AG04450 (cell line): ENCODE measurements at places on chromosomes 16 and 17.
A peak's percentile ranks its signal among the peaks of the same experiment; 100 is the strongest.

GRCh38 chr17:81354252-81354953 lies 40.9 kb upstream of the BAHCC1 start:
- DNase-seq = no peak

- DNase-seq = no peak
Measured at GRCh38 chr17:22512057-22512456, 819.7 kb downstream of the KCNJ18 start.

DNA sequence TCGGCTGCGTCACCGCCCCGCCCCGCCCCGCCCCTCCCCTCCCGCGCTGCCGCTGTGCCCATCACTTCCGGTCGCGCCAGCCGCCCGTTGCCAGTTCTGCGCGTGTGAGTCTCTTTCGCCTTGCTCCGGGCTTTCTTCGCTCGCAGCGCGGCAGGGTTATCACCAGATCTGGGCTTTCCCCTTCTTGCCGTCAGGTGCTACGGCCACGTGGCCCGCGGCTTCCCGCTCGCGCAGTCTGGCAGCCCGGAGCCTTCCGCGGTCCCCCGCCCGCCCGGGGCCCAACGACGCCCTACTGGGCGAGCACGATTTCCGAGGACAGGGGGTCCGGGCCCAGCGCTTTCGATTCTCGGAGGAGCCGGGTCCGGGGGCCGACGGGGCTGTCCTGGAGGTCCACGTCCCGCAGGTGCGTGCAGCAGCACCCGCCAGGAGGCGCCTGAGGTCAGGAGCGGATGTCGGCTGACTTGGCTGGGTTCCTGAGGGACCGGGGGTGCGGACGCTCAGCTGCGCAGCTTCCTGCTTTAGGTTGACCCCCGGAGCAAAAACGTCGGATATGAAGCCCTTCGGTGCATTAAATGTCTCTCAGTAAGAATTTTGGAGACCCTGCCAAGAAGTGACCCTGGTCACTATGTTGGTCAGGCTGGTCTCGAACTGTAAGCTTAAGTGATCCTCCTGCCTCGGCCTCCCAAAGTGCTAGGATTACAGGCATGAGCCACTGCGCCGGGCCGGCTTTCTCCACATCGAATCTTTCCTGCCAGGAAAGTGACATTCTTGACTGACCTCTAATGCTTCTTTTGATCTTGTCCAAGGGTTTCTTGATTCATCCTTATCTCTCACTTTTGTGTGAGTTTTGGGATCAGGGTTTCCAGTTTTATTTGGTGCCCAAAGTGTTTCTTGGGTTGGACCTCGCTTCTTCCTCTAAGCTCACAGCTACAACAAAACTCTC lies at the start of gene METTL23:
Gene METTL23 (plus strand): TSS at position 64 of the 943 bp plus-strand sequence. CDS start 2,872 bp downstream, outside the sequence.
- no peak for DNase-seq

GRCh38 chr17:8122422-8122923 lies 1.4 kb downstream of the HES7 start:
- no peak for DNase-seq

- no peak for DNase-seq
Measured at GRCh38 chr17:883586-883962, 96.0 kb downstream of the NXN start.

GRCh38 chr17:50036455-50037261 lies 19.3 kb upstream of the ITGA3 start:
- no peak for DNase-seq

DNA sequence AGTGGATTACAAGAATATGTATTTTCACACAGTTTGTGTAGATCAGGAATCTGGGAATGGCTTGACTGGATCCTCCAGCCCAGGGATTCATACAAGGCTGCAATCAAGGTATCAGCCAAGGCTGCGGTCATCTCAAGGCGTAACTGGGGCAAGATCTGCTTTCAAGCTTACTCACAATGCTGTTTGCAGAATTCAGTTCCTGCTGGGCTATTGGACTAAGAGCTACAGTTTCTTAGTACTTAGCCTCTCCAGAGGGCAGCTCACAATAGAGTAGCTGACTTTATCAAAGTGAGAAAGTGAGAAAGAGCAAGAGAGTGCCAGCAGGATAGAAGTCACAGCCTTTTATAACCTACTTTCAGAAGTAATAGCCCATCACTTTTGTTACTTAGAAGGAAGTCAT lies 211.0 kb downstream of the MAP2K6 start:
- no peak for DNase-seq

DNA sequence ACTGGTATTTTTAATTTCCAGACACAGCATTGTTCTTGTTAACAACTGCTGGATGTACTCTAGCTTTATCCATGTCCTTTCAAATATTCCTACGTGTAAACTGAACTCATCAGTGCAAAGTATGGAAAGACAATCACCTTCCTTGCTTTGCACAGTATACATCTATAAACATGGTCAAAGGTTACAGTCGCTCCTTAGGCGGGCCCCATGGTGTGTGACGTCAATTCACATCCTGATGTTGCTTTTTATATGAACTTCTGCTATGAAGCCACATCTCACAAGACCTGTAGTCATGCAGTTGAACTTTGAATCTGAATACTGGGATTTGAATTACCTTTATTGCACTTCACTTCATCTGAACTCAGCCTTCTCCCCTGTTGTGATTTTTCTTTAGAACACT lies 447.6 kb upstream of the PSMD7 start:
- no peak for DNase-seq

- DNase-seq = no peak
Measured at GRCh38 chr17:30225919-30226553, 9.5 kb downstream of the SLC6A4 start.

GRCh38 chr17:61179380-61179806 lies 220.2 kb upstream of the TBX2 start:
- DNase-seq = no peak

- DNase-seq = no peak
Measured at GRCh38 chr16:77987810-77988209, 34.5 kb upstream of the CLEC3A start.

- DNase-seq = no peak
Measured at GRCh38 chr17:28646039-28646754, 1.2 kb upstream of the BLTP2 start.

DNA sequence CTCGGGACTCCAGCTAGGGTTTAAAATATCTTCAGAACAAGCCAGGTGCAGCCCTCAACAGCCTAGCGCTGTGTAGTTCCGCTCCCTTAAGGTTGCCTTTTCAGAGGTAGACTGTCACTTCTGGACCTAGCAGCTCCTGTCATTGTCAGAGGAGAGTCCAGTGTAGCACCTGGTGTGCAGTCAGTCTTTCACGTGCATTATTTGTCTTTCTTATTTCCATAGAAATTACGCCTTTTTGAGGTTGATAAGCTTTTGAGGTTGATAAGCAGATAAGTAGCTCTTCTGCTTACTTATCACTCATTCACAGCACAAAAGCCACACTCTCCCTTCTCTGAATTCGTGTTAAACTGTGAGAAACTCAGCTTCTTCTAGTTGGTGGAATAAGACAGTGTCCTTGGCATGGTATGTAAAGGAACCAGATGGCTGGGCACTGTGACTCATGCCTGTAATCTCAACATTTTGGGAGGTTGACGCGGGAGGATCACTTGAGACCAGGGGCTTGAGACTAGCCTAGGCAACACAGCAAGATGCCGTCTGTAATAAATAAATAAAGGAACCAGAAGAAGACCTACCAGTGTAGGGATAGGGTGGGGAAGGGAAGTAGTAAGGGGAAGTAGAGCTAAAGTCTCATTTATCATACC lies 10.2 kb downstream of the EEF2K start:
- no peak for DNase-seq

DNA sequence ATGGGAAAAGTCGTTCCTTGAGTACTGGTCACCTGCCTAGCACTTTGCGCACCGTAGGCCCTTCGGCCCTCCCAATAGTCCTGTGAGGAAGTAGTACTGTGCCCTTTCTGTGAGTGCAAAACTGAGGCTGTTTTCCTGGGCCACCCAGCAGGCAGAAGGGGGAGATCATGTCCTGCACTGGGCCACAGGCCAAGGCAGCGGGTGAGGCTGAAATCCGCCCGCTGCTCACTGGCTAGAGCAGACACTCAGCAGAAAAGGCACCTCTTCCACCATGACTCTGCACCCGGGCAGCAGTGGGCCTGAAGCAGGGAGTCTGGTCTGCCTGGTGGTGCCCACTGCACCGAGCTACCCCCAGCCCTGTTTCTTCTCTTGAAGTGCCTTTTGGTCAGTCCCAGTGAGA lies 20.2 kb downstream of the METTL22 start:
- DNase-seq = no peak

GRCh38 chr17:40542558-40543411 lies 22.5 kb downstream of the CCR7 start:
- peak; percentile 92 for DNase-seq

- no peak for DNase-seq
Measured at GRCh38 chr16:78503602-78504001, 404.1 kb downstream of the WWOX start.

DNA sequence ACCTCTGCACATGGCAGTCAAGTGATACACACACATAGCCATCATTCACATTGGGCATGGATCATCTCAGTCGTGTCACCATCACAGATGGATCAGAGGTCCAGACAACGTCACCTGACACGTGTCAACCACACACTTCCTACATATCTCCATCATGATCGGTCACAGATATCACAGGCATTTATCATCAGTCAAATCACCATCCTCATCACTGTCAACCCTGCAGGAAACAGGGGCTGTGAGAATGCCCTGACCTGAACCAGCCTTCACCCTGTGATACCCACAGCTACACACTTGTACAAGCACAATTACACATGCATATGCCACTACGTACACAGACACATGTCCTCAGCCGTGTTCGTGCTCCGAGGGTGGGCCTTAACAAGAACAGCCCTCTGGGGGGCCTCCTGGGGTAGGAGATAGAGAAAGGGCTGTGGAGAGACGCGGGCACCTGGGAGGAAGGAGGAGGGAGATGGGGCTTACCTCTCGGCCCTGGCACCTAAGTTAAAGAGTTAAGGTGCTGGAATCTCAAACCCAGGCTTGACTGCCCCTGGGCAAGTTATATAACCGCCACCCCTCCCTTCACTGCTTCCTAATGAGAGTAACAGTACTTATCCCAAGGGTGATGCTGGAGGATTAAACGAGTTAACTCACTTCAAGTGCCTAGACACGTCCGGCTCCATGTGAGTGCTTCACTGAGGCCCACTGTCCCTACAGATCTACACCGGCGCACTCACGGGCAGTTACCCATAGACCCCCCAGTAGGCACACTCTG lies 1.1 kb downstream of the SLC12A4 start:
- DNase-seq = no peak

- no peak for DNase-seq
Measured at GRCh38 chr17:348012-348411, 4.6 kb downstream of the RPH3AL start.

- DNase-seq = no peak
Measured at GRCh38 chr16:68492543-68493411, 44.5 kb upstream of the SMPD3 start.

GRCh38 chr17:60164697-60165096 lies 14.9 kb downstream of the CA4 start:
- DNase-seq = no peak

DNA sequence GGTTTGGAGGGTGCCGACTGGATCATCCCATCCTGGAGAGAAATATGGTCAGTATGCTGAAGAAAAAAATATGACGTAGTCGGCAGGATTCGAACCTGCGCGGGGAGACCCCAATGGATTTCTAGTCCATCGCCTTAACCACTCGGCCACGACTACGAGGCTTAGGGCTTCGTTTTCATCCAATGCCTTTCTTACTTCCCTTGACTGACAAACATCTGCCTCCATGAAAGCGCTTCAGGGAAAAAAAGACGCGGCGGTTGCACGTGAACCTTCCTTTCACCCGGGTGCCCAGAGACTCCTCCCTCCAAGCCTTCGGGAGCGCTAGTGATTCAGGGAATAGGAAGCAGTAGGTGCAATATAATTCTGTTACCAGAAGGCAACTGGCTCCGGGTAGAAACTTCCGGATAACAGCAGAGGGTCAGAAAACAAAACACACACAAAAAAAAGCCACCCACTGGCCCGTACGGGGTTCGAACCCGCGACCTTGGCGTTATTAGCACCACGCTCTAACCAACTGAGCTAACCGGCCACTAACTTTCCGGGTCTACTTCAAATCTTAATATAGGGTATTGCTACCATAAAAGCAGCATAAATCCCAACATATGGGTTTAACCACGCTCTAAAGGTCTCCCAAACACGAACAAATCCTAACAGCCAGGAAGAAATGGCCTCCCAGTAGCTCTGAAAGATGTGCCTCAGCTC lies 16.3 kb upstream of the AURKB start:
- DNase-seq = peak; percentile 78

- DNase-seq = no peak
Measured at GRCh38 chr17:34382621-34383124, 19.6 kb upstream of the CCL1 start.

GRCh38 chr16:87431926-87432325 lies 39.8 kb downstream of the MAP1LC3B start:
- DNase-seq = peak; percentile 67

GRCh38 chr17:48045316-48046001 lies 2.7 kb upstream of the NFE2L1 start:
- DNase-seq = no peak

DNA sequence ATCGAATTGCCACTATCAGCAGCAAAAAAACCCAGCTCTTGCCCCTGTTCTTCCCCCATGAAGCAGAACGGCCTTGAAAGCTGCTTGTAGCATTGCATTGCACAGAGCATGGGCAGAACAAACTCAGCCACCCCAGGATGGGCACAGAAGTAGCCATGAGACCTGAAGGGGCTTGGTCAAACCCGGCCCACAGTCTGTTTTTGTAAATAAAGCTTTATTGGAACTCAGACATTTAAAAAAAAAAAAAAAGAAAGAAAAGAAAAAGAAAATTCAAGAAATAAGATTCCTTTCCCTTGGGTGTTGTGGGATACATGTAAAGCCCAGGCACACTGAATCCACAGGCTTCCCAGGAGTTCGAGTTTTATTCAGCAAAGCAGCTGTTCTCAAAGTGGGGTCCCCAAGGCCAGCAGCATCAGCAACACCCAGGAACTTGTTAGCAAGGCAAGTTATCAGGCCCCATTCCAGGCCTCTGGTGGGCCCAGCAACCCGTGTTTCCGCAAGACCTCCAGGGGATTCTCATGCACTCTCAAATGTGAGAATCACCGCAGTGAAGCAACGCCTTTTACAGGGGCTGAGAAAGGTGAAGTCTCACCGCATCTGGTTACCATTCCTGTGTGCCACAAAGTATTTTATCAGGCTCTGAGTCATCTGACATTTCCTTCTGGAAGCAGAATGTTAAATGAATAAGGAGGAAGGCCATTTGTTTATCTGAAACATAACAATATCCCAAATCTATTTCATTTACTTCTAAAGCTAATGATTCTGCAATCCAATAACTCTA lies 108.2 kb downstream of the SLC39A11 start:
- DNase-seq = peak; percentile 80
